ENCODE measurements at places on chromosomes 5 and 9. TPM values are rescaled to one million over a fixed set of nuclear protein-coding genes. Genes with fewer than 3 reads are reported as not detected.

The DMRT3 gene
- not detected for total RNA-seq

DNA sequence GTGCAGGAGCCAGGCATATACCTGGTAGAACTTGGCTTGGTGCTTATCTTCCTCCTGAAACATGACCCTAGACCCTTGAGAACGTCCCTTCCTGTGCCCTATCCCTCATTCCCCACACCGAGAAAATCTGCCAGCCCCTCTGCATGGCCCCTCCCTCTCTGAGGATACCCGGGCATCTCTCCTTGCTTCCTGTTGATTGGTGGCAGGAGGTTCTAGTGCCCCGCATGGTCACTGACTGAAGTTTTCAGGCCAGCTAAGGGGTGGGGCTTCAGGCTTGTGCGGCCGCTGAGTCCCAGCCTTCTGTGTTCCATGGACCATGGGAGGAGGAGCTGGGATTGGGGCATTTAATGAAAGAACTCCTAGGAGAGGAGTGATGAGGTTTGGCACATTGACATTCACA, 22.8 kb downstream of the IGIP start:
- peak; percentile 42 for DNase-seq

The FOXI1 gene
- total RNA-seq: 2.2 TPM

The F2RL2 gene
- 311 TPM for total RNA-seq

DNA sequence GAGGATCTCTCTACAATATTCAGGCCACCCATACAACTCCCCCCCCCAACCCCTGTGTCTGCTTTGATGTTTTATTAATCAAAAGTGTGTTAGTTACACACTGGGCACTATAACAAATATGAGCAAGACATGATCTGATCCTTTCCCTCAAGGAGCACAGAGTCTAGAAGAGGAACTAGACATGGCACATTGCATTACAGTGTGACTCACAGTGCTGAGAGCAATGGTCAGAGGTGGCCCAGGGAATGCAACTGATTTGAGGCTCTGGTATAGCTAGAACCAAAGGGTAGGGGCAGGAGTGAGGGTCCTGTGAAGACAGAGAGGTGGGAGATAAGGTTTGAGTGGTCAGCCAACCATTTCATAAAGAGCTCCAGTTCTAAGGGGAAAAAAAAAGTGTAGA, 539.2 kb downstream of the ACTL7B start:
- DNase-seq: no peak

GRCh38 chr5:58462623-58463230, 2.8 kb upstream of the PLK2 start:
- peak; percentile 48 for DNase-seq

DNA sequence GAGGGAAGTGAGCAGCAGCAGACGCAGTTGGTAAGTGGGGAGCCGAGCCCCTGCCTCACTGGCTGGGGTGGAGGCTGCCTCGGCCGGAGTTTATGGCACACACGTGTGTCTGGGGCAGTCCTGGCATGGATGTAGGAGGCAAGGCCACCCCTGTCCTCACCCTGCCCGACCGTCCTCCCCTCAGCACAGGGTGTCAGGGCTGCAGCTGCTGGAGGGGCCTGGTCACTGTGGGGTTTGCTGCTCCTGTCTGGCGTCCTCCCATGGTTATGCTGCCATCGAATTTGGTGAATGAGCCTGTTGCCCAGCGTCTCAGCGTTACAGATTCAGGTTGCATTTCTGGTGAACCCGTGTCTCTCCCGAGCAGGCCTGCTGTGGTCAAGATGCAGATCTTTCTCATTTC, 32.4 kb downstream of the CEP72 start:
- no peak for DNase-seq

DNA sequence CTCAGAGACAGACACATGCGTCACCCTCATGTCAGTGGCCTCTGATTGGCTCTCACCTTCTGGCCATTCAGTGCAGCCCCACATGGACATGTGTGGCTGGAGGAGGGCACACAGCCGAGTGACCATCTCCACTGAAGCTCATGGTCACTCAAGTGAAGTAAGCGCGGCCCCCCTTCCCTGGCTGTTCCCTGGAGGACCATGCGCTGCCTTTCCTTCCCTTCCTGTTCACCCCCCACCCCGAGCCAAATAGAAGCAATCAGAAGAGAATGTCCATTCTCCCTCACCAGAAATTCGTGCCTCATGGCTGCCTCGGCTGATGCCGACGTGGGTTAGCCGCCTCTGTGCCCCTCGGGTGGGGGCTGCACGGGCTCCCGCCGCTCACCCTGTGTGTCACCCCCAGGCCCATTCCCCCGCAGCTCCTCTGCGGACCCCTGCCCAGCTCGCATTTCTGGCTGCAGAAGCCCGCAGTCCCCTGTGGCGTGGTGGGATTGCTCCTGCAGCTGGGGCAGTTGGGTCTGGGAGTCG, 12.5 kb upstream of the COL5A1 start:
- DNase-seq: no peak

- DNase-seq: no peak
These were observed 31.5 kb downstream of the RAPGEF1 start for GRCh38 chr9:131708226-131709002.

The CDH9 gene
- total RNA-seq: not detected

GRCh38 chr5:95390812-95391492, at the start of gene FAM81B:
Gene FAM81B (plus strand): TSS chr5:95391366. CDS start chr5:95391390, 24 bp downstream.
- DNase-seq: no peak

The MAPK9 gene
- total RNA-seq: 51.5 TPM

The ST8SIA4 gene
- total RNA-seq: 30.3 TPM

DNA sequence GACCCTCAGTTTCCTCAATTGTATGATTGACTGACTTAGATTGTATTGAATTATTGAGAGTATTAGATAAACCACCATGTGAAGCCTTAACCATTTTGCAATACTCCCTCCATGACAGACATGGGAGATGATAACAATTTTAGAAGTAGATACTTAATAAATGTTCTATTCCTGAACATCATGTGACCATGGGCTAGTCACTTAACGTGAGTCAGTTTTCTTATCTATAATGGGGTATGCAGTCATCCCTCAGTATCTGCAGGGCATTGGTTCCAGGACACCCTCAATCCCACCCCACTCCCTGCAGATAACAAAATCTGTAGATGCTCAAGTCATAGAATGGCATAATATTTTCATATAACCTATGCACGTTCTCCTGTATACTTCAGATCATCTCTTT, 31.0 kb downstream of the SNX18 start:
- no peak for DNase-seq
